ENCODE measurements at places on chromosomes 11 and 22.
A peak's percentile ranks its signal among the peaks of the same experiment; 100 is the strongest.

DNA sequence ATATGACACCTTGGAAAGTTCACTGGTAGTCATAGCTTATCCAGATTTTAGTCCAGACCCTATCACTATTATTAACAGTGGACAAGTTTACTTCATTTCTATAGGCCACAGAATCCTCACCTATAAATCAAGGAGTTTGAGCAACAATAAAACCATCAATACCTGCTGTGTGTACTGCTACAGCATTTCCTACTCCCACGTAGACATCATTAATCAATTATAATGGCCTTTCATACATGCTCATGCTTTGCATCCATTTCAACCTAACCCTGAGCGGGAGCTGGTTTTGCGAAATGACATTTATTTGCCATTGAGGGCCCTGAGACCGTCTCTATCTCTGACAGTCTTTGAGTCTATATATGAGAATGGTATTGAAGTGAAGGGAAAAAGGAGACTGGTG lies 312.3 kb downstream of the FAT3 start:
- no peak for DNase-seq

DNA sequence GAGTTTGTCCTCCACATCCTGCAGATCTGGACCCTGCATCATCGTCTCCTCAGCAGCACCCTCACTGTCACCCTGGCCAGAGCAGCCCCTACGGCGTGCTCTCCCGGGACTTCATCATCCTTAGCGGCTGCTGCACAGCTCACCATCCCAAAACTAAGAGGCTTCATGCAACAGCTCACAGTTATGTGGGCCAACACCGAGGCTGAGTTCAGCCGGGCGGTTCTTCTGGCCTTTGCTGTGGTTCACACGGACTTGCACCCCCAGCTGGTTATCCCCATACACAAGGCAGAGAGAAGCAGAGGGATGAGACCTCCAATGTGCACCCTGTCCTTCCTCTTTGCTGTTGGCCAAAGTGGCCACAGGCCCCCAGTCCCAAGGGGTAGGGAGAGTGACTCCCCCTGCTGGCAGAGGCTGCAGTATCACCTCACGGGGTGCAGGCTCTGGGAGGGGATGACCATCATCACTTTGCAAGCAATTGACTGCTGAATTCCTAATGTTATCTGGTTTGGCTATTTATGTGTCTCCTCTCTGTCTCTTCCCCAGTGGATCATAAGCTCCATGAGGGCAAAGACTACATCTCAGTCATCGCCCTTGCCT lies 276.8 kb downstream of the BRD1 start:
- DNase-seq: no peak

DNA sequence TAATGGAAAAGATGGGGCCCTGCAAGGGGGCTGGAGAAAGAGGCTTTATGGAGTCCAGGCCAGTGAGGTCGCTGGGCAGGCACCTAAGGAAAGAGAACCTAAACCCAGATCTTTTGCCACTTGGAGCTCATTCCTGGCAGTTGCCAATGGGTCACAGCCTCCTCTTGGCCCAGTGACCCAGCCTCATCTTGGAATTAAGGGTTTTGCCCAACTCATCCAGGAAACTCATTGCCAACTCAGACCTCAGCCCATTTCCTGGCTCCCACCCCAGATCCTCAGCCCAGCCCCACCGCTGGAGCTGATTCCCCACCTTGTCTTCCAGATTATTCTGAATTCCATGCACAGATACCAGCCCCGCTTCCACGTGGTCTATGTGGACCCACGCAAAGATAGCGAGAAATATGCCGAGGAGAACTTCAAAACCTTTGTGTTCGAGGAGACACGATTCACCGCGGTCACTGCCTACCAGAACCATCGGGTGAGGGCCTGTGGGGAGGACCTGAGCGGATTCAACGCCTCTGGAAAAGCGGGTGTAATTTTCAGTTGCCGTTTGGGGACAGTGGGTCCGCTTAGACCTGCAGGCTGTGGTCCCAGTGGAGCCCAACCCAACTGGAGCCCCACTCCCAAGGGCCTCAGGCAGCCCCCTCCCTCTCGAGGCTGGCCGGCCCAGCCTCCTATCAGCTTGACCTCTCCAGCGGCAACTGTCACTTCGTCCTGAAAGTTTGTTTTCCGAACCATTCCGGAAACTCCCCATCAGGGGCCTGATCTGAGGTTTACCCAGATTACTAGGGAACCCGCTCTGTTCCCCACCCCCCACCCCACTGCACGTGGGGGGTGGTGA lies 4.3 kb downstream of the TBX1 start:
- DNase-seq: no peak

GRCh38 chr22:35735542-35735941 lies 17.9 kb downstream of the APOL5 start:
- DNase-seq: no peak

GRCh38 chr22:45496451-45496941 lies 6.2 kb upstream of the FBLN1 start:
- no peak for DNase-seq

GRCh38 chr11:28529540-28530410 lies 421.6 kb downstream of the METTL15 start:
- peak; percentile 72 for DNase-seq

Measured in fibroblast of skin of right quadriceps (primary cell).